ENCODE measurements at places on chromosomes 7 and 10.

DNA sequence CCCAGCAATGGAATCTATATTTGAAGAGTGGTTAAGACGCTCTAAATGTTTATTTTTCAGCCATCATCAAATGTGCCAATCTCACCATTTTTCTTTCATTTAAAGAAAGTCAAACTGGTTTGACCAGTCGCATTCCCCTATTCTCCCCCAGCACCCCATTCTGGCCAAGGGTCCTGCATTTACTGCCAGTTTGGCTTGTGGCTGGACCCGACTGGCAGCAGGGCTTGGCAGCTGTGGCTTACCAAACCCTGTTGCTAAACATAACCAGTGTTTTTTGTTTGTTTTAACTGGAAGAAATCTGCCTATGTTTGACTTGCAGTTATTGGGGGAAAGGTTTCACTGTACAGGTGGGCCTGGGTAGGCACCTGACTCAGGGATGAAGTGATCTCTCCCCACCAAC lies 116.3 kb downstream of the CYP26A1 start:
- DNase-seq, result no peak

- no peak for DNase-seq
Observed at GRCh38 chr7:92781117-92781720, 55.2 kb downstream of the CDK6 start.

DNA sequence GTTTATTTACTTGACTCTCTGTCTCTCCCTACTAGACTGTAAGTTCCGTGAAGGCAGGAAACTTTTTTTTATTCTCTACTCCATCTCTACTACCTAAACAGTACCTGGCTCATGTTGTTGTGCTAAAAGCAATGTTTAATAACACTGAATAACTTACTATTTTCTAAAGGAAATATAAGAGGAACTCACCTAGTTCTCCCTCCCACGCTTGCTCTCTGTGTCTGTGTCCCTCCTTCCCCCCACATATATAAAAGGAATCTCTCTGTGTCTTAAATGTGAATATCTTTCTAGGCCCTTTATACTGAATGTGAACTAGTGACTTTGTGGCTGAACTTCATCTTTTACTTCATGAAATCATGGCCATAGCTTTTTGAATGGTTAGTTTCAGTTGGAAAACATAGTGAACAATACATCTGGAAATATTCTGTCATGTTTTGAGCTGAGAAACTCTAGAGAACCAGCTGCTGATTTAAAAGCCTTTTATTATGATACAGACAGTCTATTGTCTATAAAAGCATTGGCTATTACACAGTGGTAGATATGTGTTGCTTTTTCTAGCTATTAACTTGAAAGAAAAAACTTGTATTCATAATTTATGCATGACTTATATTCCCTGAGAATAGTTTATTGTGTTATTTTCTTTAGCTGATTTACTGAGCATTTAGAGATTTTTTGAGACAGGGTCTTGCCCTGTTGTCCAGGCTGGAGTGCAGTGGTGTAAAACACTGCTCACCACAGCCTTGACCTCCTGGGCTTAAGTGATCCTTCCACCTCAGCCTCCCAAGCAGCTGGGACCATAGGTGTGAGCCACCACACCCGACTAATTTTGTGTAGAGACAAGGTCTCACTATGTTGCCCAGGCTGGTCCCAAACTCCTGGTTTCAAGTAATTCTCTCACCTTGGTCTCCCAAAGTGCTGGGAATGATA lies 42.5 kb downstream of the VCL start:
- DNase-seq, result no peak

DNA sequence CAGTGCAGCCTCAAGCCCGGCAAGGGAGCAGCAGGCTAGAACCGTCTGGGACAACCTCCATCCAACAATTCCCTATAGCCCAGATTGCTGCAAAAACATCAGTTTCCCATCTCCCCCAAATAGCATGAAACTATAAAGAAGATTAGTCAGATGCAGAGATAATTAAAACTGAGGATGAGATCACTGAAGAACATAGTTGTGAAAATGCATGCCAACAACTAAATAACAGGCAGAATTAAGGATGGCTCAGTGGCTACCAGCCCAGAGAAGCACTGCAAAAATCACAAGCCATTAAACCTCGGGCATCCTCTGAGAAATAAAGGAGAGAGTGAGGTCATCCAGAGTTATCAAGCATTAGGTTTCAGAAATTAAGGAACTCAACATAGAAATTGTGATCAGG lies 427.1 kb downstream of the TNS3 start:
- no peak for DNase-seq

DNA sequence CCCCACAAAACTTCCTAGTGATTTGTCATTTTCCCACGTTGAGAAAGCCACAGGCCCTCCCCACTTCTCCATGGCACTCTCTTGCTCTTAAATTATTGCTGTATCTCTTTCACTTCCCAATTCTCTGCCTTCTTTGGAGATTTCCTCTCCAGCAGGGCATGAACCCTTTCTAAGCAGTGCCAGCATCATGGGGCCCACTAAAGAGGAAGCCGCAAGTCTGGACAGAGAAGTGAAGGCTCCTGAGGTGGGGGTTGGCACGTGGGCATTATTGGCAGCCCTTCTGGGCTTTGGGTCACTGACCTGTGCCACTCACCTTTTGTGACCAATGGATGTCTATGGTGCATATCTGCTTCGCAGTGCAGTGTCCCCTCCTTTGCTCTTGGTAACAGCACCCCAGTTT lies 97.7 kb upstream of the TCF7L2 start:
- DNase-seq, result no peak

DNA sequence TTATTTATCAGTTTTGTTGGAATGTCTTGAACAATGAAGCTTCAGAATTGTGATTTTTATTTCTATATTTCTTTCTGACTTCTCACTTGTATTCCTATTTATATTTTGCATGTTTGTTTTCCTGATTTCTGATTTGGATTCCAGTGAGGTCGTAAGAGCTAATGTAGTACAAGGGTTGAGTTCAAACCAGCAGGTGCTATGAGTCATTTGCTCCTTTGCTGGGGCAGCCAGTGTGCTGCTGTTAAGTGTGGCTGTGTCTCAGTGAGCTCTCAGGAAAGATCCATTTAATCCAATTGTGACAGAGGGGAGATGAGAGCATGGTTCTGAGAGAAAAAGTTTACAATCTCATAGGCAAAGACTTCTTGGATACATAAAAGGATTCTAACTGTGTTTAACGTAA lies 48.6 kb downstream of the MCU start:
- no peak for DNase-seq

DNA sequence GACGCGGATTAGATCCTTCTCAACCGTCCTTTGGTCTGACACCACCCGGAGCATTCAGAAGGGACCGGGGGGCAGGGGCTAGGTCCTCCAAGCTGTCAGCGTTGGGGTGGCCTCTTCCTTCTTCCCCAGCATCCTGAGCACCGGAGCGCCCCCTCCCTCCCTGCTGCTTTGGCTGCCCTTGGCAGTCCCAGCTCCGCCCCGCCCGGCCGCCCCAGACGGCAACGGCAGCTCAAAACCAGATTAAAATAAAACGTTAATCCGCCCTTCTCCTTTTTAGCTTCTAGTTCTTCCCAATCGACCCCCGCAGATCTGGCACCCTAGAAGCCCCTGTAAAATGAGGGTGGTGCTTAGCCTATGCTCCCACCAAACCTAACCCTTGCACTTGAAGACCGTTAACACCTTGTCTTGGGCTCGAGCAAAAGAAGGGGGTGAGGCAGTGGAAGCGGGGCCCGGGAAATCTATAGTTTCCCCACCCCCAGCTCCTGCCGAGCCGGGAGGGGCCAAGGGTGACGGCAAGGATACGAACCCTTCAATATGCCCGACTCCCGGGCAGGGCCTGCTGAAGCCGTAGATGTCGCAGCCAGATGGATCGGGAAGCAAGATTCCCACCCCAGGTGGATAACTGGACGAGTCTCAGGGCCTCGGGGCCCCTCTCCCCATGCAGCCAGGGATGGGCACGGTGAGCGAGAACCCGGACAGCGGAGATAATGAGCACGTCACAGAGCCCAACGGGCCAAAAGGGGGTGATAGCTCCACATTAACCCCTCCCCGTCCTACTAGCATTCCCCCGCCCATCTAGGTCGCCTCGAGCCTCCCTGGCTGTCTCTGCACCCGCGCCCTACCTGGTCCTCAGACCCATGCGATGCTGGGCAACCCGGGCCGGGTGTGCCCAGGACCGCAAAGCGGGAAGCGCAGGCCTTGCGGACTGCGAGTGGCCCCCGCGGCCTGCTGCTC lies 169.7 kb downstream of the NRF1 start:
- no peak for DNase-seq

DNA sequence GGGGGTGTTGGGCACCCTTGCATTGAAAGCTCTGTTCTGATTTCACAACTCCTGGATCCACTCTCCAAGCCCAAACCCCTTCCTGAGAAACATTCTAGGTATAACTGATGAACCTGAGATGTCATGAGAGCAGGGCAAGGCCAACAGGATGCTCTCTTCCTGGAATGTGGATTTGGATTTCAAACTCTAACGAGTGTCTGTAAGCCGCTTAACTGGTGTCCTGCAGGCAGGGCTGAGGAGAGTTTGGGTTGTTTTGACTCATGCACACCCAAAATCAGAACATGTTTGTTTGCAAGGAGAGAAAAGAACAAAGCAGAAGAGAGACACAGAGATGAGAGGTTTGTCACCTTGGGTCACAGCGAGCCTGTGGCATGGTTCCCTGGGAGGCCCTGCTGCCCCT lies 24.6 kb upstream of the AKR1E2 start:
- DNase-seq, result no peak

DNA sequence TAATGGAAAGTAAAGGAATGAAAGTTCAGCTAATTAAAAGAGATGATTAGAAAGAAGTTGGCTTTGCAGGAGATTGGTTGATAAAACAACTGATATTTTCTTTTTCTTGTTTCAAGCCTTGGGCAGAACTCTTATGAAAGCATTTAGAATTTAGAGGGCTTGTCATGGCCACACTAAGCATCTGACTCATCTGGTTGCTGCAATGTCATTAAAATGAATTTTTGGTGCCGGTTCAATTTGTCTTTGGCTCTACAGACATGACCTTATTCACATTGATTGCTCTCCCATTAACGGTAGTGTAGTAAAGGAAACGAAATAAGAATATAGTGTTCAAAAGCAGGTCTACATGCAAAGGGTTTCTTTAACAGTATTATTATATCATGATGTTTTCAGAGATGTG lies 1012.4 kb upstream of the C7orf33 start:
- DNase-seq, result no peak

DNA sequence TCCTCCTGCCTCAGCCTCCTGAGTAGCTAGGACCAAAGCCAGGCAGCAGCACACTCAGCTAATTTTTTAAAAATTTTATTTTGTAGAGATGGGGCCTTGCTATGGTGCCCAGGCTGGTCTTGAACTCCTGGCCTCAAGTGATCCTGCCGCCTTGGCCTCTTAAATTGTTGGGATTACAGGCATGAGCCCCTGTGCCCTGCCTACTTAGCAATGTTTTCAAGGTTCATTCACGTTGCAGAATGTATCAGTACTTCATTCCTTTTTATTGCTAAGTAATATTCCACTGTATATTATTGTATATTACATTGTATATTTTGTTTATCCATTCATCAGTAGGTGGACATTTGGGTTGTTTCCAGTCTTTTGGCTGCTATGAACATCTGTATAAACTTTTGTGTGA lies 44.2 kb downstream of the PUS7 start:
- DNase-seq, result no peak

- no peak for DNase-seq
Observed at GRCh38 chr10:112985690-112986543, 35.9 kb downstream of the TCF7L2 start.

GRCh38 chr10:69936091-69936490 lies 116.6 kb upstream of the MACROH2A2 start:
- no peak for DNase-seq

- no peak for DNase-seq
Observed at GRCh38 chr7:156836443-156836842, 56.5 kb downstream of the LMBR1 start.

DNA sequence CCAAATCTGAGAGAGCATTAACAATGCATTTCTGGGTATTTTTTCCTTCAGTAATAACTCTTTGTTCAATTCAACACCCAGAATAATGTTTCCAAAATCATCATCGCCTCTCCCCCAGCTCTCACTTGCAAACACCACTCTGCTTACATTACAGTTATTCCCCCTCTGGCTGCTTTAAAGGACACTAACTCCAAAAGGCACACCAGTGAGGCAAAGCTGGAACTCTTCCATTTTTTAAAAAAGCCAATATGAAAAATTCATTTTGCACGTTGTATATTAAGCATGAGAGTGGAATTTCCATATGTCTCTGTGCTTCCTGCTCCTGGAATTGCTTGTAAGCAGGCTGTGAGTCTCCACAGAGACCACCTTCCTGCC lies 91.3 kb upstream of the C1QL3 start:
- no peak for DNase-seq

DNA sequence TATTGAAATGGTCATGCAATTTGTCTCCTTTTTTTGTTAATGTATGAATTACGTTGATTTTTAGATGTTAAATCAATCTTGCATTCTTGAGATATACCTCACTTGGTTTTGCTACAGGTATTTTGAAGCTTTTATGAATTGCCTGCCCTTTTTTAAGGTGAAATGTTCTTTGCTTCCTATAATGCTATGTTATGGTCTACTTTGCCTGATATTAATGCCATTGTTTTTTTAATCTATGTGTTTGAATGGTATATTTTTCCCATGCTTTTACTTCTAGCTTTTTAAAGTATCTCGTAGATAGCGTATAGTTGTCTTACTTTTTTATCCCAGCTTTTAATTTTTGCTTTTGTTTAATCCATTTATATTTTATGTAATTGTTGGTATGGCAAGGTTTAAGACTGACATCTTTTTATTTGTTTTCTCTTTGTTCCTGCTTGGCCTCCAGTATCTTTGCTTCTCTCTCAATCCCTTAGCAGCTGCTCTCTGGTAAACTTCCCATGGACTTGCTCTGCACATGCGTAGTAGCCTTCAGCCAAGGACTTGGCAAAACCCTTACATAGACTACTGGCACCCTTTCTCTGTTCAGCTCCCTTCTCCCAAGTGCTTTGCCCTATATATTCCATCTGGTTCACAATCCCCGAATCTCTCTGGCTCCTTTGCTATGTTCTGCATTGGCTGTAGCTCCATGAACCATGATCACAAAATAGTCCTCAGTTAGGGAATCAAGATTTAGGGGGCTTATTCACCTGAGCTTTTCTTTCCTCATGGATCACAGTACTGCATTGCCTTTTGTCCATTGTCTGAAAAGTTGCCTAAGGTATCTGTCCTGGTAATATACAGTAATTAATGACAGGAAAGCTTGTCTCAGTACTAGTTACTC lies 8.4 kb downstream of the TRIM24 start:
- no peak for DNase-seq

GRCh38 chr10:64037071-64037661 lies 516.0 kb downstream of the REEP3 start:
- no peak for DNase-seq

All from stimulated activated CD8-positive, alpha-beta memory T cell treated with anti-CD3 and anti-CD28 coated beads, Interleukin-2, amount 100 ng/mL, for 1 hour (primary cell).